Adrenal gland (tissue), 19 donors: ENCODE measurements at places on chromosomes 13 and 19. TPM values are rescaled to one million over a fixed set of nuclear protein-coding genes. Genes with fewer than 3 reads are reported as not detected.
A peak's percentile ranks its signal among the peaks of the same experiment; 100 is the strongest.

The MEF2B gene
- polyA plus RNA-seq: 3.3 TPM

DNA sequence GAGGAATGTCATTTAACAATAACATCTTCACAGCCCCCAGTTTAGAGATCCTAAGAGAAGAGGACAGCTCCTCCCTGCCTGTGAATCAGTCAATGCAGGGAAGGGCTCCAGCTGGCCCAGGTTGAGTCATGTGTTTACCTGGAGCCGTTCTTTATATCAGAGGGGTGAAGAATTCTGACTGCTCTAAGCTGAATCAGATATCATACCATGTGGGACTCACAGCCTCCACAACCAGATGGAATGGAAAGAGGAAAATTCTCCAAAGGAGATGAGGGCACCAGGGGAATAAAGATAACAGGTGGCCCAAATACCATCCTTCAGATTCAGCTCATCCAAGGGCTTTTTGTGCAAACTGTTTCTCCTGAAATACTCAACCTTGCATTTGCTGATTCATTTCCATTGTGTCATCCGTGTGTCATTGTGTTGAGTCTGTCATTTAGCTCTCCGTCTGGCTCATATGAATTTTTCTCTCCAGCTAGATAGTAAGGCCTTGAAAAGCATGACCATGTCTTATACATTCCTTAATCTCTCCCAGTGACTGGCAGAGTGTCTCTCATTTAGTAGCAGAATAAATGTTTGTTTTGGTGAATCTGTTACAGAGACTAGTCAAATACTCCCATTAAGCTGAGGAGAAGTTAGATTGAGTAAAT lies 217.9 kb downstream of the RFC3 start:
- DNase-seq: peak; percentile 20

DNA sequence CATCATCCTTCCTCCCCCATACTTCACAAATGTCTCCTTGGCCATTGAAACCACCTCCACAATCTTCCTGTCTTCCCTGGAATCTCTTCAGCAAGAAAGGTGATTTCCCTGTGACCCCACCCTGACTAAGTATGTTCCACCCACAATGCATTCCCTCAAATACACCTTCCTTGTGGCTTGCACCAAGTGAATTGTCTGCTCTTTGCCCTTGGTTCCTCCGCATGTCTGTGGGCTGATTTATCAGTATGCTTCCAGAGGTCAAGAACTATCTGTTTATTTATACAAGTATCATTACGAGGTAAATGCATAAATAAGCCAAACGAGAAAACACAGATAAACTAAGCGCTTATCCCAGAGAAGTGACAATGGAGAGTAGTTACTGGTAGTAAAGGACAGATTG lies 45.4 kb upstream of the POMP start:
- DNase-seq: no peak

The LGALS14 gene
- polyA plus RNA-seq: not detected

The ZNF829 gene
- 0.97 TPM for polyA plus RNA-seq

- no peak for DNase-seq
Observed at GRCh38 chr13:39379667-39380655, 223.0 kb downstream of the LHFPL6 start.

DNA sequence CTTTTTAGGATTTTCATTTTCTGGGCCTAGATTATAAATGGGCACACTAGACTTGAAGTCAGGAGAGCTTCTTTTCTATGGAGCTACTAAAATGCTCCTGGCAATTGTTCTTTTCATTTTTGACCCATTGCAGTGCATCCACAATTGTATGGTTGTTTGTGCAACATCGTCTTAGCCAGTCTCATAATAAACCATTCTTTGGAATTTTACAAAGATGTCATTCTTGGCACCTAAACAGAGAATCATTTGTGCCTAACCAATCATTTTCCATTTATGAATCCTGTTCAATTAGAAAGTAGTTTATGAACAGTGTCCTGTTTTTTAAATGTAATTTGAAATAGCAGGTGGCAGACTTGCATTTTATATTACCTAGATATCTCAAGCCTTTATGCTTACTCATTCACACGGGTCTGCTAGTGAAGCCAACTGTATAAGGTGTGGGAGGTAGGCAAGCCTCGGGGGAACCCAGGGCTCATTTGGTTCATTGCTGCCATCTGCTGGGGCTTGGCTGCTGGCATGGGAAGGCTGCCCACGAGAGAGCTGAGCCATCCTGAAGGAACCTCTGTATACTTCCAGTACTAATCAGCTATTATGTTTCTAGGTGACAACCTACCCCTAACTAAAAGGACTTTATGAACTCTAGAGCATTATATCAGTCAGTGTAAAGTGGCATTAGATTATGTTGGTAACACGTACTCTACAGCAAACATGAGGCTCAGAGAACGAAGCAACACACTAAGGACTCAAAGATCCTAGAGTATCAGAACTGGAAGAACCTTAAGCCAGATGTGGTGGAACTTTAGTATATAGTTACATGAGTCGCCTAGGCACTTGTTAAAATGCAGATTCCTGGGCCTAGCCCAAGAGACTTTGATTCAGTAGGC lies 60.0 kb downstream of the TPT1 start:
- peak; percentile 89 for DNase-seq

The JAK3 gene
- polyA plus RNA-seq: 2.1 TPM
